Glutamatergic neuron (in vitro differentiated cells): ENCODE measurements at places on chromosomes 2 and 18.

GRCh38 chr18:12410081-12410481, 2.4 kb downstream of the PRELID3A start:
- no peak for DNase-seq
- H3K36me3 ChIP-seq: no peaks in the 10 kb centered on the region
- H3K4me1 ChIP-seq: peaks cover 7% of the 10 kb centered on the region
- H3K4me3 ChIP-seq: no peak overlapping the region
- no peak overlapping the region for H3K27ac ChIP-seq

DNA sequence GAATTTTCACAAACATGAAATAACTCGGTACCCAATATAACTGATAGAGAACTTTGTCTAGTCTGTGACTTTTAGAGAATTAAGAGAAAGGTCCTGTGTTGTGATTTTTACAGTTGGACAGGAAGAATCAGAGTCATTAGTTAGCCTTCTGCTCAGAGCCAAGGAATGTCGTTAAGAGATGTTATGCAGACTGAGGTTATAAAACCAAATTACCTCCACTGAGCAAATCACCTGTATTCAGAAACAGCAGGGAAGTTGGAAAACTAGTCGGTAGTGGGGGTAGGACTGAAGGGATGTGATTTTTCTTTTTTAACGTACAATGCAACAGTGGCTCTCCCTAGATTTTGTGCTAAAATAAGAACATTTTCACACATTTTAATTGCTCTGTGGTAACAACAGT, 18.5 kb downstream of the TANK start:
- DNase-seq: no peak
- no peaks in the 10 kb centered on the region for H3K36me3 ChIP-seq
- H3K4me1 ChIP-seq: no peaks in the 10 kb centered on the region
- H3K27me3 ChIP-seq: no peaks in the 10 kb centered on the region
- H3K4me3 ChIP-seq: no peak overlapping the region

DNA sequence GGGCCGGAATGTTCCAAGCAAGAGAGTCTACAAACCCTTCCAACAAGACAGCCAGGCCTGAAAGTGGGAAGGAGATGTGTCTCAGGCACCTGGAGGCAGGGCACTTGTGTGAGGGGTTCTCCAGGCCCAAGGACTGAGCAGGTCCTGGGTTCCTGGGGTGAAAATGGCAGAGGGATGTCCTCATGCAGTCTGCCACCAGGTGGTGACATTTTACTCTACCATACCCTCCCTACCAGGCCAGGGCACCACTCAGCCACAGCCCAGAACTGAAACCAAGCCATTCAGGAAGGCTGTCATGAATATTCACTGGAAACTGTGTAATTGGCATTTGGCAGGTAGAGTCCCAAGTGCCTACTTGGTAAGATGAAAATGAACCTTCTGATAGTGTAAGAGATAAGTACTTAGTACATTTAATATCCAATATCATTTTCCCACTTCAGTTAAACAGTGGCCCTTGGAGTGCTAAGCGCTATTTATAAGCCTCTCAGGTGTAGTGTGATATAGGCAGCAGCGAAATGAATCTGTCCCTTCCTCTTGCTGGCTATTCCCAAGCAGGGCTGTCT, 185.1 kb downstream of the MYO5B start:
- peaks cover 17% of the 10 kb centered on the region for H3K4me1 ChIP-seq
- DNase-seq: peak; percentile 30
- H3K27ac ChIP-seq: no peak overlapping the region
- H3K27me3 ChIP-seq: no peaks in the 10 kb centered on the region
- no peak overlapping the region for H3K4me3 ChIP-seq

GRCh38 chr2:228242591-228242990, 61.1 kb upstream of the SPHKAP start:
- H3K27ac ChIP-seq: no peak overlapping the region
- H3K36me3 ChIP-seq: no peaks in the 10 kb centered on the region
- H3K27me3 ChIP-seq: no peaks in the 10 kb centered on the region
- DNase-seq: no peak

- no peak overlapping the region for H3K27ac ChIP-seq
- no peak overlapping the region for H3K4me3 ChIP-seq
- H3K4me1 ChIP-seq: peaks cover 4% of the 10 kb centered on the region
These were observed 90.9 kb downstream of the MYCN start for GRCh38 chr2:16031058-16031847.
